Osteocyte (in vitro differentiated cells): ENCODE measurements at places on chromosomes 1 and 21.

DNA sequence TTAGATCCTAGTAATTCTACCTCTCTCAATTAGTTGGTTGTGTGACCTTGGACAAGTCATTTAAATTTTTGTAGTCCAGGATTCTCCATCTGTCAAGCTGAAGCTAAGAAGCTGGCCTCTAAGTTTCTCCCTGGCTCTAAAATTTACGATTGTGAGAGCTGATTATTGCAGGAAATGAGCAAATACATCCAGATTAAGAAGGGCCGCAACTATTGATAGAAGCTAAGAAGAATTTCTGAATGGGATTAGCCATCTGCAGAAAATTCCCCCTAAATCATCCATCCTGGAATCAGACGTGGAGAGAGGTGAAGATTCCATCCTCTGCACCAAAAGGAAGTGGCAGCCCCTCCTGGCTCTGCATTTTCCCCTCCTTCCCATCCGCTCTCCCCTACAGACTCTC is 55.0 kb downstream of the HIVEP3 start:
- no peak for DNase-seq

DNA sequence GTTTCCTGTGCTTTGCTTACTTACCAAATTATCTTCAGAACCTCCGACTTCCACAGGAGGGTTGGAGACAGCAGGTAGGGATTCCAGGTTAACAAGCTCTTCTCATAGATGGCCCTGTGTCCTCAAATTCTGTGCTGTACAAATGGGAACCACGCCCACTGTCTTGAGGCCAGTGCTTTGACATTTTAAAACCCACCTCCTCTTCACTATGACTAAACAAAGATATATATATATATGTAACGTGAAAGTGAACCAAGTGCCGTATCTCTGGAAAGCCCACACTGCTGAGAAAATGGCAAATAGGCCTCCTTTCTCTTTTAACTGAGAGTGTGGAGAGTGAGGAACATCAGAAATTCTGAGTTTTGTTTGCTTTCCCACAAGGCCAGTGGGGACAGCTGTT is 99.6 kb downstream of the ZBTB18 start:
- DNase-seq, result no peak

- DNase-seq, result no peak
Measured at GRCh38 chr1:206490771-206491405, 16.4 kb upstream of the RASSF5 start.

- no peak for DNase-seq
Measured at GRCh38 chr1:182484531-182485257, 34.7 kb downstream of the RGSL1 start.

- no peak for DNase-seq
Measured at GRCh38 chr1:162721471-162721870, 69.0 kb upstream of the HSD17B7 start.

DNA sequence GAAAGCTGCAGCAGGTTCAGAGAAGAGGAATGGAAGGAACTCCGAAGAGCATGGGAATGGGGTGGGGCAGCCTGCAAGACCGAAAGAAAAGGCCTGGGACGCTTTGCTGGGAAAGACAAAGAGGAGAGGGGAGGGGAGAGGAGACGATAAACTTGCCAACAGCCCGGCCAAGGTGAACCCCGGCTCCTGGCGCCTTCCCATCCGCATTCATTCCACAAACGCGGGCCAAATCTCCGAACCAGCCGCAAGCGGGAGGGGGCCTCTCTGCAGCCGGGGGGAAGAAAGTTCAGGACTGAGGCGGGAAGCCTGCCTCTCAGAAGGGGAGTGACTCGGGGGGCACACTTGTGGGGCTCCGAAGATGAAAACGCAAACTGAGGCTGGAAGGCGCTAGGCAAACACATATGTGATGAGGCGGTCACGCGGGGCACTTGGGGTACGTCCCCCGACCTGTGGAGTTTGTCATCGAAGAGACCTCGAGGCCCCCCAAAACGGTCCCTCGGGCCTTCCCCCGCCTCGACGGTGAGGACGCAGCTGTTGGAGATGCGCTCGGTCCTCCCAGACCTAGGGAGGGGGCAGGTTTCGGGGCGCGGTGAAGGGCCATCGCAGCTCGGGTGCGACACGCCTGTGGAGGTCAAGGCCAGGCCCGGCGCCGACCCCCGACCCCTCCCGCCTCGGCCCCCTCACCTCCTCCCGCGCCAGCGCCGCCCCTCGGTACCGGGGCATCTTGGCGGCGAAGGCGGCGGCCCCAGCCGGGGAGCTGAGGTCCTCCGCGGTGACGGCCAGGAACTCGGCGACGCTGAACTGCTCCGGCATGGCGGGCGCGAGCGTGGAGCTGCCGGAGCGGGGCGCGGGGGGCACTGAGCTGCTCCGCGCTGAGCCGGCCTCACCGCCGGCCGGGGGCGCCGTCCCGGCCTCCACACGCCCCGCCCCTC is at the start of gene ASAP3:
Gene ASAP3 (minus strand): TSS at position 859 of the 932 bp plus-strand sequence. CDS start 46 bp downstream, at position 813.
- no peak for DNase-seq

- no peak for DNase-seq
Measured at GRCh38 chr1:203076031-203076511, 9.7 kb downstream of the MYOG start.

DNA sequence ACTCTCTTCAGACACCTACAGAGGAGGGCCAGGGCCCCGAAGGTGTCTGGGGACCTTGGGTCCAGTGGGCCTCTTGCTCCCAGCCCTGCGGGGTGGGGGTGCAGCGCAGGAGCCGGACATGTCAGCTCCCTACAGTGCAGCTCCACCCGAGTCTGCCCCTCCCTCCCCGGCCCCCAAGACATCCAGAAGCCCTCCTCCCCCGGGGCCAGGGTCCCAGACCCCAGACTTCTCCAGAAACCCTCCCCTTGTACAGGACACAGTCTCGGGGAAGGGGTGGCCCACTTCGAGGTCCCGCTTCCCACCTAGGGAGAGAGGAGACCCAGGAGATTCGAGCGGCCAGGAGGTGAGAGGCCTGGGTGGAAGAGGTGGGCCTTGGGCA is 3.7 kb downstream of the ADAMTSL4 start:
- no peak for DNase-seq

DNA sequence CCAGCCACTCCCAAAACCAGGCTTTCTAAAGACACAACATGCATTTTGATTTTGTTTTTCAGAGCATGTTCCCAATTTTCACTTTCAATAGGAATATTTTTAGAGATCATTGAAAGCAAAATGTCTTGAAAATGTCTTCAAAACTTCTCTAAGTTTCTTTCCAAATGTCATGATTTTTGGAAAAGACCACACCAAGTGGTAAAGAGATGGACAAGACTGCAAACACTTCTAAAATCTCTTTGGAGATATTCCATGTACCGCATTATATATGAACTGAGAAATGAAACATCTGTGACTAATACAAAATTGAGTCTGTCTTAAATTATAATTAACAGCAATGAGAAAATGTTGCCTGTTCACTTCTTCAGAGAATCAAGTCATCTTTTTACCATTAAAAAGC is 418.0 kb upstream of the PKN2 start:
- DNase-seq, result no peak

DNA sequence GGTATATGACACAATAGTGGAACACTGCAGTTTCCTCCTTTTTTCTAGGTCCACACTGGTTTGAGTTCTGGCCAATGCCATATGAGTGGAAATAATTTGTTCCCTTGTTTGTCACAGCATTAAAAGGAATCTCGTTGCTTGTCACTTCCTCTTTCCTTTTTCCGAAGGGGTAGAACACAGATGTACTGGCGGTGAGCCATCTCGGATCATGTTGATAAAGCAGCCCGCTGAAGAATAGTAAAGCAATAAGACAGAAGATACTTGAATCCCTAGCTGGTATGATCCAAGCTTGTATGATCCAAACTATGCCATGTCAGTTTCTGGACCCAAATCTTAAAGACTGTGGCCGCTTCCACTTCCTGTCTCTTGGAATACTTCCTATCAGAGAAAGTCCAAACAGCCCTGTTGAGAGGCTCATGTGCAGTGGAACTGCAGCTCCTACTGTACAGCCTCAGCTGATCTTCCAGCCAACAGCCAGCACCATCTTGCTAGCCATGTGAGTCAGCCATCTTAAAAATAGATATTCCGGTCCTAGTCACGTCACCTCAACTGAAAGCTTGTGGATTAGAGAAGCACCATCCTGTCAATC is 40.3 kb downstream of the CFHR5 start:
- DNase-seq, result no peak

DNA sequence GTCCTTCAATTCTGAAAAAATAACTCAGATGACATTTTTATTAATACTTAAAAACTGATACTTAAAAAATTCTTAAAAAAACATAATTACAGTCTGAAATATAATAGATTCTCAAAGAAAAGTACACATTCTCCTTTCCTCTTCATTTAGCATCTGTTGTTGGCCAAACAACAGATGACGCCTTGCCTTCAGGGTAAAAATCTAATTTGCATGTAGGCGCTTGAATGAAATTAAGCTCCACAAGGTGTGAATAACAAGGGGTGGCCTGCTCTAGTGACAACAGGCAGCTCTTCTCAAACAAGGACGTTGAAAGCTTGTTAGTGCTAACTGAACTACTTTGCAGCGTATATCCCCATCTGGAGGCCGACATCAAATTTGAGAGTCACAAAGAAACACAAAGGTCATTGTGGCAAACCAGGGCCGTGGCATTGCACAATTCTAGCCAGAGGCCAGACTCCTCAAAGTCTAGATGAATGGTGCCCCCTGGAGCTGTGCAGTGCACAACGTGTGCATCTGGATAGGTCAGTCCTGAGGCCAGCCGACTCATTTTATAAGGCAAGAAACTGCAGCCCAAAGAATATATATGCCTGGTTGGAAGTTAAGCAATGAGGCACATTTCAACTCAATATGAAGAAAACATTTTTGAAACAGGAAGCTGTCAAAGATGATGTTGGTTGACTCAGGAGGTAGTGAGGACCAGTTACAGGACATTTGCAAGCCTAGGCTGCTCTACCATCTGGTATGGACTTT is 459.2 kb upstream of the RUNX1 start:
- DNase-seq, result no peak

DNA sequence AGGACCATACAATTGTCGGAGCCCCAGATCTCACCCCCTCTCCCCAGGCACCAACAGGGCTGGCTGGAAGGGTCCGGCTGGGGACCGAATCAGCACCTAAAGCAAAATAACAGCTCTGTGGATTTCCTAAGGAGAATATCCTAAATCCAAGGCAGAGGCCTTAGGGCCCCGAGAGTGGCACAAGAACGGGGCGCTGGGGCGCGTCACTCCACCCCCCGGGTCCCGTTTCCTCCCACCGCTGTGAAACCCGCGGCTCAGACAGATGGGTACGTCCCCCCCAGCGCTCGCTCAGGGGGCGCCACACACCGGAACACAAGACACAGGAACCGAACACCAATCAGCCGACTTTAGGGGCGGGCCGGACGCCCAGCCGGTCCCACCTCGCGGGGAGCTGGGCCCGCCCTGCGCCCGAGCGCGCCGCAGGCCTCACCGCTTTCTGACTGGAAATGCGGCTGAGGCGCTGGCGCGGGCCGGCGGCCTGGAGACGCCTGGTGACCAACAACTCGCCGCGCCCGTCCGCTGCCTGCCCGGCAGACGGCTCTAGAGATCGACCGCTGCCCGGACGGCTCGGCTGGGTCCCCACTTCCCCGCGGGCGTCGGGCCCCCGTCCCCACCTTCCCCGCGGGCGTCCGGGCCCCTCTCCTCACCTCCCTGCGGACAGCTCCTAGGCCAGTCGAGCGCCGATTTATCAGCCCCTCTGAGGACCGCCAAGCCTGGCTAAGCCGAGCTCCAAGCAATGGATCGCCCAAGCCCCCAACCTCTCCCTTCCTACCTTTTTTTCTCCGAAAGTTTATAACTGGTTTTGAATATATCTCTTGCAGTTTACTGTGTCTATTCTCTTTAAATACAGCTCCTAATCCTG is at the start of gene HFM1:
Gene HFM1 (minus strand): TSS at position 687 of the 862 bp plus-strand sequence. CDS start 3,755 bp downstream, outside the sequence.
- peak; percentile 87 for DNase-seq

DNA sequence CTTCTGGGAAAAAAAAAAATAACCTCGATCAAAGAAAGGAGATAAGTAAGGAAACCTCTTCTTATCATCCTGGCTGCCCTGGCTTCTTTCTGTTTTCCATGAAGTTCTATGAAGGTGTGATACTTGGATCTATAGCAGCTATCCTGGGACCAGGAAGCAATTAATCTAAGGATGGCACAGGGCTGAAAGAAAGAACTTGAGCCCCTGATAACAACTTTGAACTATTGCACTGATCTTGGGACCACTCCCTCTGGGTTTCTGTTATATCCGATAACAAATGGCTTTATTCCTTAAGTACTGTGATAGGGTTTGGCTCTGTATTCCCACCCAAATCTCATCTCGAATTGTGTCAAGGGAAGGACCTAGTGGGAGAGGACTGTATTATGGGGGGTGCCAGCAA is 104.1 kb downstream of the DAB1 start:
- DNase-seq, result no peak

DNA sequence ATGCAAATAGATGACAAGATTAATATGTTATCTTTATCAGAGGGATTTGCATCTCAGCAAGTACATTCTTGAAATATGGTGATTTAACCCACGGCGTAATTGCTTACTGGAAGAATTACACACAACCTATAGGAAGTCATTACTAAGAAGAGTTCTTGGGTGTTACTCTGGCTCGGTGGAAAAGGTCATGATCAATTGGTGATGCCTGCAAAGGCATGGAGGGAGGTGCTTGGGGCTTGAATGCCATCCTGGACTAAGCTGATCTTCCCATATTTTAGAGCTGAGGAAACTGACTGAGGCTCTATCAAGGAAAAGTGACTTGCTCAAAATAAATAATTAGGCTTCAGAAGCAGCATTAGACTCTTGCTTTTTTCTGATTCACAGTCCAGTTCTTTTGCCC is 137.5 kb upstream of the JUN start:
- DNase-seq, result no peak

DNA sequence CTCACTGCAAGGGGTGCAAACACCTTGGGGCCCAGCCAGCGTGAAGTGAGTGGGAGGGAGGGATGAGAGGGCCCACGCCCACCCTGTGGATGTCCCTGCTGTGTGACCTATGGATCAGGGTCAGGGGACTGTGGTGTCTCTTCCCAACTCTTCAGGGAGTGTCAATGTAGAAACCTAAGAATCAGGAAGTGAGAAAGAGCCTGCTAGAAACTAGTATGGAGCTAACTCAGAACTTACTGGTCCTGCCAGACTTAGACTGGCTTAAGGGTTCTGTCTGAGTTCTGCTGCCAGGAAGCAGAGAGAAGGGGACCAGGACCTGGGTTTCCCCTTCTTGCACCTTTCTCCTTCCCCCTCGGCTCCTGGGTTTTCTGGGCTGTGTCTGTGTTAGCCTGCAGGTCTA is 1.8 kb upstream of the IL10 start:
- DNase-seq, result no peak
